CD4-positive, alpha-beta T cell treated with Interleukin-6 at 100 ng/mL for 8 hours (primary cell): ENCODE measurements at places on chromosomes 12 and 14.

DNA sequence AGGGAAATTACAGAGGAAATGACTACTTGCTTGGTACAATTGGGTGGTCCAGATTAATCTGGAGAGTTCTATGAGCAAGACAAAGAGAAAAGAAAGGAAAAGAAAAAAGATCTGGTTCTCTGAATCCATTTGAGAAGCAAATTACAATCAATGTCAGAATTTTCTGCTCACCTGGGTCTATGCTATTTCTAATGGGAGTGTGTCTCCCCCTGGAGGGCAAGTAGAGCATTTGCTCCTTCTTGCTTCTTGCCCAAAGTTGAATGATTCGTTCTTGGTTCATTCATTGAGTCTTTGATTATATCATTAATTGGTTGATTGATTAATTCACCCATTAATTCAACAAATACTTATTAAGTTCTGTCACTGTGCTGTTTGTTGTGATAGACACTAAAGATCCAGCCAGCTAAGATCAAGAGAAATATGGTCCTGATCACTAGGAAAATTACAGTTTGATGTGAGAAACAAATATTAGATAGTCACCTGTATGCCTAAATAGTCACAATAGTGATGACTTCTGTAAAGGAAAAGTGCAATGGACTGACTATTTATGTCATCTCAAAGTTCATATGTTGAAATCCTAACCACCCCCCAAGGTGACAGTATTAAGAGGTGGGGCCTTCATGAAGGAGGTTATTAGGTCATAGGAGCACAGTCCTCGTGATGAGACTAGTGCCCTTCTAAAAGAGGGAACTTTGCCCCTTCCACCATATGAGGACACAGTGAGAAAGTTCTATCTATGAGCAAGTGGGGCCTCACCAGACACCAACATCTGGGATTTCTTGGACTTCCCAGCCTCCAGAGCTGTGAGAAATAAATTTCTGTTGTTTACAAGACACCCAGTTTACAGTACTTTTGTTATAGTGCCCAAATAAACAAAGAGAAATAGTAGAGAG, 8.0 kb upstream of the ASB8 start:
- peak; percentile 71 for DNase-seq

GRCh38 chr14:36014236-36014635, 162.3 kb downstream of the PTCSC3 start:
- DNase-seq, result no peak

DNA sequence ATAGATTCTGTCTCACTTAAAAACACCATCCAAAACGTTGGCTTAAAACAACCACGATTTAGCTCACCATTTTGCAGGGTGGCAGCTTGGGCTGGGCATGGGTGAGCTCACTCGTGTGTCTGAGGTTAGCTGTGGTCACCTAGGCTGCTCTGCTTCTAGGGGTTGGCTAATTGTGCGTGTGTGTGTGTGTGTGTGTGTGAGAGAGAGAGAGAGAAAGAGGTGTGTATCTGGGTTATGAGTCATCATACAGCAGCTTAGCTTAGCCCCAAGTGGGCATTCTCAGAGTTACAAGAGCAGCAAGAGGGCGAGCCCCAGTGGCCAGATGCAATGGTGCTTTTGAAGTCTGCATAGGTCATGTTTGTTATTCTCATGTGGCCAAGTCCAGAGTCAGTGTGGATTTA, 6.0 kb downstream of the FBXW8 start:
- peak; percentile 53 for DNase-seq

- DNase-seq, result no peak
Observed at GRCh38 chr14:23694949-23695663, 58.9 kb downstream of the DHRS2 start.

GRCh38 chr12:128844031-128844635, 9.1 kb upstream of the GLT1D1 start:
- DNase-seq, result no peak

DNA sequence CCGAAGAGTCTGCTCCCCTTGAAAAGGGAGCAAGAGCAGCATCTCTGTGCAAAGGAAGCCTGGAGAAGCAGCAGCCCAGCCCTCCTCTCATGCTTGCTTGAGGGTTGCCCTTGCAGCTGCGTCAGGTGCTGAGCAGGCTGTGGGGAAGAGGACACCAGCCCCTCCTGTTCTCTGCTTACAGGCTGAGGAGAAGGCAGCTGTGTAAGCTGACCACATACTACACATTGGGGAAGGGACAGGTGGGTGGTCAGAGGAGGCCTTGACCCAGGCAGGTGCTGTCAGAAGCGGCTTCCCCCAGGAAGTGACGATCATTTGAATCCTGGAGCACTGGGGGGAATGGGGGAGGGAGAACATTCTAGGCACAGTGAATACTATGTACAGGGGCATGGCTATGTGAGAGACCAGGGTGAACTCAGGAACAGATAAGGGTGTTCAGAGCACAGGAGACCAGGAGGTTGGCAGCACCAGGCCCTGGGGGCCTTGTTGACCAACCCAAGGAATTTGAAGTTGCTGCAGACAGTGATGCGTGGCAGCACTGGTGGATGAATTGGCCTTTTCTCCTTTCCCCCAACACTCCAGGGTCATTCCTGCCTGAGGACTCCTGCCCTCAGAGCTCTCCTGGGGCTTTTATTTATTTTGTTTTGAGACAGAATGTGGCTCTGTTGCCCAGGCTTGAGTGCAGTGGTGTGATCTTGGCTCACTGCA, 2.7 kb upstream of the KLC1 start:
- DNase-seq, result no peak

DNA sequence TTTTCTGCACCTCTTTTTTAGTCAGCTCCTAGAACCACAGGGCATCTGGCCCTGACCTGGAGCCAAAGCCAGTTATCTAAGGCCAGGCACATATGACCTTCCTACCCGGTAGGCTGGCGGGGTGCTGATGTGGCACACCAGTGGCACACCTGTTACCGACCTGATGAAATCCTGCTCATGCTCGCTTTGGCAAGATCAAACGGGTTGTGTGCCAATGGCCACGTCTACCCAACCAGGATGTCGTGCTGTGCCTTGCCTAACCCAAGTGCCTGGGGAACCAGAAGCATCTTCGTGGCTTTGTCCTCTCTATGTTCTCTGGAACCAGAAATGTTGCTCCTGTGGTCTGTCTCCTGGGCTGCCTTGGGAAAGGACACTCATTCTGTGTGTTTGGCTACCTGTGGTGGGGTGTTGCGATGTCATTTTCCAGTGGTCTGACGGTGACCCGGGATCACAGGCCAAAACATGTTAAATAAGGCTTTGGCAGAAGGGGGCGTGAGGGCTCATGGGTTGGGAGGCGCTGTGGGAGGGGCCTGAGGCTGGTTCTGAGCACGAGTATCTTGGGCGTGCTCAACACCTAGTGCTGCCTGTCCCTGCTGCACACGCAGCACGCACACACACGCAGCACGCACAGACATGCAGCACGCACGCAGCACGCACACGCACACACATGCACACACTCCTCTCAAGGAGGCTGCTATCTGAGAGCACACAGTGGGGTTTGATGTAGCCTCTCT, 27.9 kb downstream of the CCNK start:
- no peak for DNase-seq

DNA sequence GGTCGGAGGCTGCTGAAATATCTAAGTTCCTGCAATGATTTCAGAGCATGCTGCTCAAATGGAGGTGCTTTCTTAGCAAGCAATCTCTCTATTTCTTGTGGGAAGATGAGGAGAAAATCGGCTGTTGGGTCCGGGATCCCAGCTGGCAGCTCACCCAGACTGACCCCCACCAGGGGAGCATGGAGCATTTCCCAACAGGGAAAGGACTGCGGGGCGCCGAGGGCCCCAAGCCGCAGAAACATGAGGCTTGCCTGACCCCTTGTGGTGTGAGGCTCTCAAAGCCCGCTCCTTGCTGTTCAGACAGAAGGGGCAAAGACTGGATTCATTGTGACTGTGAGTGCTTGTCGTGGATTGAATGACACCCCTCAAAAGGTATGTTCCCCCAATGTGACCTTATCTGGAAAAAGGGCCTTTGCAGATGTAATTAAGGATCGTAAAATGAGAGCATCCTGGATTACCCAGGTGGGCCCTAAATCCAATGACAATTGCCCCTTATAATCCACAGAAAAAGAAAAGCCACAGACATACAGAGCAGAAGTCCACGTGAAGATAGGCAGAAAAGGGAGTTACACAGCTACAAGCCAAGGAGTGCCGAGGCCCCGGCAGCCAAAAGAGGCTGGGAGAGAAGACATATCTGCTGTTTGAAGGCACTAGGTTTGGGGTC, 116.3 kb upstream of the VASH1 start:
- no peak for DNase-seq

DNA sequence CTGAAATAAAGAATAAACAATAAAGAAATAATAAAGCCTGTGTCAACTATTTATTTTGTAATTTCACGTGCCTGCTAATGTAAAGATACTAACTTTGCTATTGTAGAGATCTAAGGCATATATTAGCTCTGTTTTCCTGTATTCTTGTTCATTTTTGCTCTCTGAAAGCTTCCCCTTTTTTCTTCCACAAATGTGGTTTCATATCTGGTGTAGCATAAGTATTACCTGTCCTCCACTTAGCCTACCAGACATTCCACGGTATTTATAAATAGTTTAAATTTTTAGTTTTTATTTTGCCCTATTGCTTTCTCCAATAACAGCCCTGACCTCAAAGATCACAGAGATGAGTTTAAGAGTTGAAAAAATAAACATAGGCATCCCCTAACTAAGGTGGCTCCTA, 92.6 kb upstream of the ATP2B1 start:
- DNase-seq, result no peak

GRCh38 chr12:121797937-121798786, 4.7 kb upstream of the RHOF start:
- no peak for DNase-seq

DNA sequence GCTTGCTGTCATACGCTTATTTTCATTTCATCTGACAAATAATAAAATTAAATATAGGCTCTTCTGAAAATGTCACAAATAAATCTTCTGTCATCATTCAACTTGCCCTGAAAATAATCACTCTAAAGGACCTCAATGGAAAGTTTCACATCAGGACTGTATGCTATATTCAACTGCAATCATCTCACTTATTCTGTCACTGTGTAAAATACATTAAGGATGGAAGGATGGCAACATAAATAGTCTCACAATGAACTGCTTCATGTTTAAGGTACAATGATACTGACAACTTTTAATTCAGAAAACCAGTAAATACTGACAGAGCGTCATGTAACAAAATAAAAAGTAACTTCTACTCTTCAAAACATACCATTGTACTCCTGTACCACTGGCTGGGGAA, 82.1 kb downstream of the CEP83 start:
- DNase-seq, result no peak

- no peak for DNase-seq
Observed at GRCh38 chr14:26730929-26731618, 133.2 kb upstream of the NOVA1 start.

- no peak for DNase-seq
Observed at GRCh38 chr12:121376754-121377697, 22.9 kb upstream of the RNF34 start.

- no peak for DNase-seq
Observed at GRCh38 chr14:84465880-84466279, 1064.1 kb upstream of the FLRT2 start.

- DNase-seq, result no peak
Observed at GRCh38 chr12:117897372-117898161, 71.2 kb downstream of the KSR2 start.

DNA sequence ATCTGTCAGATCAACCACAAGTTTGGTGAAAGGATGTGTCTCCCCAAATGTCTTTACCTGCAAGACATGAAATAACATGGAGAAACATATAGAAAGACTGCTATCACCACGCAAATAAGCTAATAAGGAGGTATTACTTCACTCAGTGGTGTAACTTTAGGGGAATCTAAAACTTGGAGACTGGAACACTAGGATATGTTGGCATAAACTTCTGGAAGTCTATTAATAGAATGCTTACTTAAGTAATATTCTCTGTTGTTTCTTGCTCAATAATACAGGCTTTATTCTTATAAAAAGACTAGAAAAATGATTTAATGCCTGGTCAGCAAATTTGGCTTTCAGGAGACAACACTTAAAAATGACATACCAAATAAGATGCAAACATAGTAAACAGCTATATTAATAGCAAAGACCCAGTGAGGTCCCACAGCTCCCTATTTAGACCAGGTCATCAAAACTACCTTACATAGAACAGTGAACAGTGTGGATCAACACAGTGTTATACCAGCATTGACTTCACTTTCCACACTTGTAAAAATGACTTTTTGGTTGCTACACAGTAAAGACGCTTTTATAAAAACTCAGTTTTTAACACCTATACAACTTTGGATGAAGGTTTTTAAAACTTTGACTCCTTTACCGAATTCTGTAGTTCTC, 18.9 kb upstream of the HAL start:
- DNase-seq, result no peak

GRCh38 chr14:92898566-92899131, 24.3 kb upstream of the CHGA start:
- DNase-seq, result no peak

DNA sequence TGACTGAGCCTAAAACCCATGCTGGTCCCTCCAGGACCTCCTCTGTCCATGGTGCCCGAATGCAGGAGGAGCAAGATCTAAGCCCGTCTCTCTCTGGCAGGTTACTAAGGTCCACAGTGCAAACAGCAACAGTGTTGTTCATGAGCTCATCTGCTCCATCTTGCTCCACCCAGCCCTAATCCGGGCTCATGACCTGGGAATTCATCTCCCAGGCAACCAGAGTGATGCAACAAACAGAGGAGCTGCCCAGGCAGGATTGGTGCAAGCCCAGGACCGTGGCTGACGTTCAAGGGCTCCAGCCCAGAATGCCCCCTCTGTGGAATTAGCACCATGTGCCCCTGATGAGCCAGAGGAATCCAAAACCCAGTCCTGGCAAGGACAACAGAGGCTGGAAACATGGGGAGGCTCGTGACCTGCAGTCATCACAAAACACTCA, 29.9 kb downstream of the HSPB8 start:
- DNase-seq, result no peak

- no peak for DNase-seq
Observed at GRCh38 chr12:65611396-65611795, 212.9 kb upstream of the HMGA2 start.

- no peak for DNase-seq
Observed at GRCh38 chr12:57993030-57993429, 51.7 kb downstream of the ATP23 start.

- peak; percentile 58 for DNase-seq
Observed at GRCh38 chr12:7959701-7960121, 23.7 kb upstream of the SLC2A3 start.

- DNase-seq, result no peak
Observed at GRCh38 chr14:92877757-92878431, 45.1 kb upstream of the CHGA start.

DNA sequence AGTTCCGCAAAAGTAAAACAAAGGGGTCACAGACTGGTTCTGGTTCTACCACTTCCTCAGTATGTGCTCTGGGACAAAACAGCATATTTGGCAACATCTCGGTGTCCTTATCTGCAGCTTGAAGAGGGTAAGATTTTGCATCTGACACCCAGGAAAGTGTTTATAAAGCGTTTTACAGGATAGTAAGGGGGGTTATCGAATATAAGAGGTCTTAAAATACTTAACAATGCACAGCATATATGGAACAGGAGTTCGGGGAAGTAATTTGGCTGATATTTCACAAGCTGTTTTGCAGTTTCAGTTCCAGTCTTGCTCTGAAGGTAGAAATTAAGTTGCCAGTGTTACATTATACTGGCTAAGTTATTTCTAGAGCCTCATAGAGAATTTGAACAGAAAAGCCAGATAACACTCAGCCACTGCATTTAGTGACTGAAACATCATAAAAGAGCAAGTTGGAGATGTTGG, 904 bp upstream of the MAP4K5 start:
- DNase-seq, result no peak

- DNase-seq, result peak; percentile 56
Observed at GRCh38 chr12:123120452-123121166, 30.3 kb downstream of the PITPNM2 start.
